Bronchial smooth muscle cell (primary cell): ENCODE measurements at places on chromosomes 6 and 20. TPM values are rescaled to one million over a fixed set of nuclear protein-coding genes. Genes with fewer than 3 reads are reported as not detected.

Gene OPRM1
- total RNA-seq = under 0.01 TPM in 1 of 2 replicates, not detected in the other

Gene SMPDL3A
- 24.4 and 57.7 TPM in 2 replicates for total RNA-seq

Gene MAK
- not detected in 2 replicates for total RNA-seq

Gene ATP6V1G2
- 8.9 and 10.4 TPM in 2 replicates for total RNA-seq

Gene HSPA12B
- total RNA-seq = 1.9 and 4.5 TPM in 2 replicates

Gene POFUT1
- total RNA-seq = 23.4 and 23.6 TPM in 2 replicates
